ENCODE measurements at places on chromosomes 2 and 18.

GRCh38 chr18:44179693-44180092 is 501.0 kb upstream of the SETBP1 start:
- DNase-seq = no peak

DNA sequence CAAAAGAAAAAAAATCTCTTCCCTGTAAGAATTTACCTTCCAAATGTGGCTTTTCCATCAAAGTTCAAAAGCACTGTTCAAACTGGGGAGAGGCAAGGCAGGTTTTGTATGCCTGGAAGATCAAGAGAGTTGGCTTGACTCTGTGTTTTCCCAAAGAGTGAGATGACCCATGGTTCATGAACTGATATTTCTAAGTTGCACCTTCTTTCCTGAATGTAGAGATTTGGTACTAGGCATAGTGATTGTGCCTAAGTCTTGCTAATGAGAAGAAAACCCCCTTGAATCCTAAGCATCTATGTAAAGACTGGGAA is 23.4 kb upstream of the LPIN1 start:
- no peak for DNase-seq

DNA sequence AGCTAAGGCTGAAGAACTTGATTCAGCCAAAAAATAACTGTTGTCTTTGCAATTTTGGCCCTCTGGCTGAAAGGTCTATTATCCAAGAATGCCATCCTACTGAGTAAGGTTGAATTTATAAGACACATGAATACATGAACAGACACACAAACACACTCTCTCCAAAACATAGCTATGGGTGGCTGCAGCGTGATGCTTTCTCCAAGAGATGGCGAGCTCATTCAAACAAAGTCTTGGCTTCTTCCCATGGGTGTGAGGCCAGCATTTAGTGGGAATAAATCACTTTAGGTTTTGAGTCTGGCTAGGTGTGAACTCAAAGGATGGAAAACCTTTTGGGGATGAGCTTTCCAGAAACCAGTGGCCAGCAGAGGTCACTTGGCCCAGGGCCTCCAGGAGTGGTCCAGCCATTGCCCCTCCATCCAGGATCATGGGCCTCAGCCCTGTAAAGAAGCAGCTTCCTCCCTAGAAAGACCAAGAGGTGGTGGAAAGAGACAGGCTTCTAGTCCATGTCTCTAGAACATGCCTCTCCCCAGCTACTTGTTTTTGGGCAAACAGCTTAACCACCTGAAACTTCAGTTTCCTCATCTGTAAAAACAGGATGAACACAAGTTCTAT is 11.0 kb upstream of the OSR1 start:
- no peak for DNase-seq

DNA sequence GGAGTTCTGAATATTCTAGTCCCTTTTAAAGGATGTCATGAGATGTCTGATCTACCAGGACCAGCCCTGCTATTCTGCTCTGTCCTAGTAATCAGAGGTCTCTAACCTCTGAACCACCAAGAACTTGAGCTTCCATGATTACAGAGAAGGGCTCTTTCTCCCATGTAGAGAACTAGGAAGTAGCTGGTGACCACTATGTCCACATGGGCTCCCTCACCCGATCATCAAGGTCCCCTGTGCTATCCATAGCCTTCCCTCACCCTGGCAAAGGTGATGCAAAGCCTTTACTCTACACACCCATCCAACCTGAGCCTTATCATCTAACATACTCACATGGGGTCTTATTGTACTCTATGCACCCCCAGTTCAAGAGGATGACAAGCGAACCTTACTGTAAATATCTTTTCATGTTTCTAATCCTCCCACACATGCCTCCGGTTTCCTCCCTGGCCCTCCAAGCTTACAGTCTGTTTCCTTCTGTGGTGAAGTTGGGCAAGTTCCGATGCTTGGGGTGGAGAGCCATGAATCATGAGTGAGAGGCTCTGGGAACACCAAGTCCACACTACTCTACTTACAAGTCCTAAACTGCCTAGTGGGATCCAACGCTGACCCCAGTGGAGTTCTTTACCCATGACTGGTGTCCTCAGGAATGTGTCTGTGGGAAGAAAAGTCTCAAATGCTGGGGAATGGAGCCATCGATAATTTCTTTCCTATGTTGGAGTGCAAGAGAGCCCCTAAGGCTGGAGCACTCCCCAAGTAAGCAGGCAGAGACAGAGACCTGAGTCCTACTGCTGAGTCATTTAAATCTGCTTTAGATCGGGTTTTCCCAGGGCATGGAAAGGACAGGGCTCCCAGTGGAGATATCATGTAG is 73.3 kb upstream of the KLF7 start:
- DNase-seq = no peak

DNA sequence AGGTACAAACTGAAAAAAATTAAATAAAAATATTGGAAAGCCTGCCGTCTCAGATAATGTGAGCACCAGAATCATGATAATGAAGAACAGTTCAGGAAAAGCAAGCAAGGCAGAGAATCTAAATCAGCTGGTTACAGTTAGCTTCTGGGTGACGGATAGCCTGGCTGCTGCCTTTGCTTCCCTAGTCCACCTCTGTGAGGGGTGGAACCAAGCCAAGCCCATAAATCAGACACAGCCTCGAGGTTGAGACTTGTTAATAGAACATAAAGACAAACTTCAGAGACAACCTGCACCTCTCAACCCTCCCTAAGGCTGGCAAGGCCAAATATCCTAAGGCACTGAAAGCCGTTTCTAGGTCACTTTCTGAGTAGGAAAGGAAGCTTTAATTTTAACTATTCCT is 334.7 kb upstream of the SLC39A10 start:
- no peak for DNase-seq

- no peak for DNase-seq
These were observed 275.3 kb upstream of the RAB12 start for GRCh38 chr18:8333961-8334360.

GRCh38 chr2:64669288-64669687 is 15.6 kb upstream of the SERTAD2 start:
- no peak for DNase-seq

- DNase-seq = no peak
These were observed 6.1 kb upstream of the SESTD1 start for GRCh38 chr2:179270689-179271088.

- DNase-seq = no peak
These were observed 55.2 kb upstream of the FAM136A start for GRCh38 chr2:70356941-70357683.

- no peak for DNase-seq
These were observed 38.5 kb downstream of the ROCK2 start for GRCh38 chr2:11305958-11306357.

DNA sequence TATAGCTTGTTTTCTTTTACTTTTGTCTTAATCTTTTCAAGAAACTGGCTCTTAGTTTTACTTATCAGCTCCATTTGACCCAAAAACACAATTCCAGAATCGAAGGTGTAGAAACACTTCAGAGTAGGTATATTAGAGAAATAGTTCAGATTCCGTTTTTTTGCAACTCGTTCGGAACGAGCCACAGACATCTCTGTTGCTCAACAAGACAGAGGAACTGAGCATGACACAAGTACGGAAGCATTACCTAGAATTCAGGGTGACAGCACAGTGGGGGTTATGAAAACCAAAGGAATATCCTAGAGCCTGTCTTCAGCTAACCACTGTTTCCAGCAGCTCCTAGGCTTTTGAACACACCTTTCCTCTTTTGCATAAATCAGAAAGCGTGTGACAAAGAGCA is 5.0 kb downstream of the HRH4 start:
- DNase-seq = no peak

DNA sequence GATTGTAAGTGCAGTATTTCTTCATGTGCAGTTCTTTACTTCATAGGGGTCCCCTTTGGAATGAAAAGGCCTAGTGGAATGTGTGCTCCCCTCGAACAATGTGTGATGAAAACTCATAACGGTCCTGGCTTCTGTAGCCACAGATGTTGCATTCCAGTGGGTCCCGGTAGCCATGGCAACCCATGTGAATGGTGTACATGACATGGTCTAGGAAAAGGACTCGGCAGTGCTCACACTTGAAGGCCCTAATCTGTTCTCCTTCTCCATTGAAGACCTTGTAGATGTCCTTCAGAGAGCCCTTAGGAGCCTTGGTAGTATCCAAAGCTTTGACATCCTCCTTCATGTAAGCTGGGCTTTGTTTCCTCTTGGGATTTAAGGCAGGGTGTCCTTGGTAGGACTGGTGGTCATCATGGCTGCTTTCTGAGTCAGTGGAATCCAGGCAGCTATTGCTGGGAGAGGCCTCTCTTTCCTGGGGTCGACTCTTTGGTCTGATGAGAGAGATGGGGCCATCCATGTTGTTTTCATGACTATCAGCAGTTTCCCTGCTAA is 144.0 kb downstream of the IKZF2 start:
- DNase-seq = no peak

DNA sequence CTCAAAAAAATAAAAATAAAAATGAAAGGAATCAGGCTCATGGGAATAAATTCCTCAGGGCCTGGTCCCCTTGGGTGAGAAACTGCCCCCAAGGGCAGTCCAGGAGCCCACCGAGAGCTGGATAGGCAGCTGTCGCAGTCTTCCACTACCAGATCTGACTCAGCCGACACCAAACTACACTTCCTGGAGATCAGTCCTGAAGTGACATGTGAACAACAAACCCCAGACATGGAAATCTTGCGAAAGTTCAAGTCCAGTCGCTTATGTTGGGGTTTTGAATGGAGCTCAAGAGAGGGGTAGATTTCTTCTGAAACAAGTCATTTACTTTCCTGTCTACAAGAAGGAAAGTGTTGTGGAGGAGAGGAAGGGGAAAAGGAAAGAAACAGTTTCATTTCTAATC is 12.9 kb downstream of the ADCY3 start:
- DNase-seq = no peak

- DNase-seq = no peak
These were observed 106.6 kb downstream of the MAPK4 start for GRCh38 chr18:50666536-50666935.

GRCh38 chr2:72605836-72606442 is 219.9 kb downstream of the EXOC6B start:
- DNase-seq = no peak

DNA sequence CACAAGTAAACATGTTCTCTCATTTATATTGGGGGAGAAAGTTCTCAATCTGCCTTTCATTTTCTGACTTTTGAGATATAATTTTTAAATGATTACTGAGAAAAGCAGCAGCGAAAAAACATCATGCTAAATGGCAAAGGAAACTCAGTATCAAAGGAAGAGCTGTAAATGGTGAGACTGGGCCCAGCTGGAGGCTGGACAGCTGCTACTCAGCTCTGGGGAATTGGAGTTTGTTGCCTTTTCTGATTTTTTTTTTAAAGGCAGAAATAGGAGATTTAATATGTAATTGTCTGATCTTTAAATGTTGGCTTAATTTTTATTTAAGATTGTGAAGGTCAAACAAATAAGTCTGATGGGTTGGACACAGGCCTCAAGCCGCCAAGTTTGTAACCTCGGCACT is 137.1 kb upstream of the TACR1 start:
- DNase-seq = no peak

DNA sequence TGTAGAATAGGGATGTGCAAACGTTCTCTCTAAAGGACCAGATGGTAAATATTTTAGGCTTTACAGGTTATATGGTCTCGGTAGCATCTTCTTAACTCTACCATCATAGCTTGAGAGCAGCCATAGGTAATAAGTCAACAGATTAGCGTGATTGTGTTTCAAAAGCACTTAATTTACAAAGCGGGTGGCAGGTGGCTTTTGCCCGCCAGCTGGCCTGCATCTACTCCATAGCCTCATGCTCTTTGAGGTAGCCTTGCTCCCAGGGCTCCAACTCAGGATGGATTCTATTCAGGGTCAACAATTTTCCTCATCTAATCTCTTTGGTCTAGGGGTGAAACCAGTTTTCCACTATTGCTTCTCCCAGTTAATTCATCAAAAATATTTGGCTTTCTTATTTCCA is 5.0 kb upstream of the ATP9B start:
- no peak for DNase-seq

GRCh38 chr18:57909620-57910019 is 106.5 kb upstream of the ATP8B1 start:
- DNase-seq = no peak

DNA sequence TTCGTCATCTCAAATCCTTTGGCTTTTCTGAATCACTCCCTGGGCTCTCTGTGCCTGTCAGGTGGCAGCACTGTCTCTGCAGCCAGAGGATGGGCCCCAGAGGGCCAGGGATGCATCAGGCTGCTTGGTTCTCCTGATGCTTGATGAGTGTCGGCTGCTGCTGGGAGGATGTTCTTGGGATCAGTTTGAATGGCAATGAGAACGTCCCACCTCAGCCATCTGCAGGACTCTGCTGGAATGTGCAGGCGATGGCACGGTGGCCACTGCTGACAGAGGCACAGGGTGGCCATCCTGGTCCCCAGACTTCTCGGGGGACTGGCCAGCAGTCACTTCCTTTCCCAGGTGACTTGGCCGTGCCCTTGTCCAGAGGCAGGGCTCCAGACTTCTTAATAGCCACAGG is 146.0 kb downstream of the FAM210A start:
- no peak for DNase-seq

DNA sequence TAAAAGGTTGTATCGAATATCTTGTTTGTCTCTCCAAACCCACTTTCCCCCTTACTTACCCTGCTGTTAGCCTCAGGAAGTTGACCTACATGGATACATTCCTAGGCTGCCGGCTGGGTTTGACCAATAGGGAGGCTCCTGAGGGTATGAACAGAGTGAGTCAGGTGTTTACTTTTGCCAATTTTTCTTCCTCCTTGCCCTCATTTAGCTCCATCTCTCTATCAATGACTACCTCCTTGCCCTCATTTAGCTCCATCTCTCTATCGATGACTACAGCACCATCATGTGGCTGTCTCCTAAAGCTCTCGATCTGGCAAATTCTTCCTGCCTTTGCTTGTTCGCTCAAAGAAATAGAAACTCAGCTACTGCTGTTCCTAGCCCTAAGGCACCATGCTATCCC is 571.9 kb upstream of the CRIM1 start:
- DNase-seq = no peak

DNA sequence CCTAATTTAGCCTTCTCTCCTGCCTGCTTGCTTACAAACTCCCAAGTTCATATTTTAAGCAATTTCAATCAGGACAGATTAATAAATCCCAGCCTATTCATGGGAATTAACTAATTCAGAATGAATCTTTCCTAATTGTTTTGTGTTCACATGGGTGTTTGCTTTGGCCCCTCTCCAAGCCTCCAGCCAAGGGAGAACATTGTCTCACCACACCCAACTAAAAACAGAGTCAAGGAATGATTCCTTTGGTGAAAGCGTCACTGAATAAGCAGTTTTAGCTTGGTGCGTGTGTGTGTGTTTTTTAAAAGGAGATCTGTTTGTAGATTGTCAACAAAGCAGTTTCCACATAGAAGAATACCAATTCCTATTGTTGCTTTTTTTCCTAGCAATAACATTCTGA is 43.0 kb upstream of the DSG1 start:
- DNase-seq = no peak

DNA sequence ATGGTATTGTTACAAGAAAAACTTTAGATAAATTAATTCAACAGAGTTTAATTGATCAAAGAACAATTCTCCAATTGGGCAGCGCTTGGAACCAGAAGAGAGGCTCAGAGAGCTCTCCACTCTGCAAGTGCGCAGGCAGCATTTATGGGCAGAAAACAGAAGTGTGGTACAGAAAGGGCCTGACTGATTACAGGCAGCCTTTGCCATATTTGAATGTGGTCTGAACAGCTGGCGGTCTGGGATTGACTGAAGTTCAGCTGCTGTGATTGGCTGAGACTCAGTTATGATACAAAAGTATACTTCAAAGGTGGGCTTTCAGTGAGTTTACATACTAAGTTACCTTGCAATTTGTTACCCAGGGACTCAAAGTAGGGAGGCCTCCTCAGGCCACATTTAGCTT is 301.3 kb upstream of the ID2 start:
- no peak for DNase-seq

Data from NCI-H187 (cell line).